ENCODE measurements at places on chromosomes 4 and X.

GRCh38 chr4:129109965-129110824 is 14.2 kb downstream of the C4orf33 start:
- H3K4me3 ChIP-seq = no peak overlapping the region
- no peaks in the 10 kb centered on the region for H3K27me3 ChIP-seq
- H3K36me3 ChIP-seq = no peaks in the 10 kb centered on the region
- DNase-seq = peak; percentile 39
- no peak overlapping the region for H3K27ac ChIP-seq

DNA sequence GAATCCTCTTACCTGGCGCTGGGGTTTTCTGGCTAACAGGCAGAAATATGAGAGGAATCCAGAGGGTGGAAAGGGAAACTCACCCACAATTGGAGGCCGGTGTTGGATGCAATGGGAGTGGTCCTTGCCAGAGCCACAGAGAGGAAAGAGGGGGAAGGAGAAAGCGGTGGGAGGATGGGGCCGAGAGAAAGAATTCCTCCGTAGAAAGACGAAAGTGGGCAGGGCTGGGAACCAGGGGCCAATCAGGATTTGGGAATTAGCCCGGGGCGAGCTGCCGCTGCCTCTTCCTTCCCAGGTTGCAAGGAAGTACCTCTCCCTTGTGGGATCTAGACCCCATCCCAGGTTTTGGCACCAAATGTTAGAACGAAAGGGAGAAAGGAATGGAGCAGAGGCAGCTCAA is 83.1 kb upstream of the SPIN4 start:
- no peak overlapping the region for H3K4me3 ChIP-seq
- H3K27ac ChIP-seq = no peak overlapping the region
- H3K36me3 ChIP-seq = no peaks in the 10 kb centered on the region
- no peak for DNase-seq
- H3K27me3 ChIP-seq = no peaks in the 10 kb centered on the region

DNA sequence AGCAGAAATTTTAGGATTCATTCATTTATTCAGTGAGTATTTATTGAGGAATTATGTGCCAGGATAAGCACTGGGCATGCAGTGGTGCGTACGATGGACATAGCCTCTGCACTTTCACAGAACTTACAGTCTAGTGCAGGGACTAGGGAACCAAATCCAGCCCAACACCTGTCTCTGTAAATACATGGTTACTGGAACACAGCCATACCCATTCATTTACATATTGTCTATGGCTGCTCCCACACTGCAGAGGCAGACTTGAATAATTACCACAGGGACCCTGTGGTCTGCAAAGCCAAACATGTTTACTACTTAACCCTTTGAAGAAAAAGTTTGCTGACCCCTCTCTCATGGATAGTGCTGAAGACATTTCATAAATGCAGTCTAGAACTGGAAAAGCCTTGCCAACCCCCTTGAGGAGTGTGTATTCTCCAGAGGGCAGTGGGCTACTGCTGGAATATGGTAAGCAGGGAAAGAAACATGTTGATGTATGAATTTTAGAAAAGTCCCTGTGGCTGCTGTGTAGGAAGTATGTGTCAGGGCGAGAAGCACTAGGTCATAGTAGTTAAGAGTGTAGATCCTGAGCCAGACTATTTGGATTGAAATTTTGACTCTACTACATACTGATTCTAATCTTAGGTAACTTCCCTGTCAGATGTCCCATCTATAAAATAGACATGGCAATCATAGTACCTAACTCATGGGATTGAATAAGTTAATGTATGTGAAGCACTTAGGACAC is 75.5 kb downstream of the GALNT7 start:
- H3K4me1 ChIP-seq = peaks cover 11% of the 10 kb centered on the region
- no peak overlapping the region for H3K4me3 ChIP-seq
- no peak overlapping the region for H3K27ac ChIP-seq

DNA sequence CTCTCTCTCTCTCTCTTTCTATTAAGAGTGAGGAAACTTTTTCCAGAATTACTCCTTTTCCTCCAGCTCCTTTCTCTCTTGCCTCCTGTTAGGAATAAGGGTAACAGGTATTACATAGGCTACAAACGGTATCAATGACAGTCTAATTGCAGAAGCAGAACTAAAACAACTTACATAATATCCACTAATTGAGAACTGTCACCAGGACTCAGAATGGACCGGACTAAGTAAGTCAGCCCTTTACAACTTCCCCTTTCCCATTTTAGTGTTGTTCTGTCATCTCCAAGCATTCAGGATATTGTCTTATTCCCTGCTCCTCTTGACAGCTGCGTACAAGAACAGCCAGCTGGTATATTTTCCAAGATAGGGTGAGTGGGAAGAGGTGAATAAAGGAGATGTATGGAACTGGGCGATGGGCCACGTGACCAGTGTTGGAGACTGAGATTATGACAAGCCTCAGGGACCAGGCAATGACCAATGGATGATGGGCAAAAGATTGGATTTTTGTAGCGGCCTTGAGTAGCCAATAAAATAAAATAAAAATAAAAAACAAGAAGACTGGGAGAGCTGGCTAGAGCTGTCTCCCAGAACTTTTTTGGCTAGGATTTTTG is 2.3 kb upstream of the FNIP2 start:
- H3K27me3 ChIP-seq = peaks cover 6% of the 10 kb centered on the region
- H3K27ac ChIP-seq = no peak overlapping the region
- no peaks in the 10 kb centered on the region for H3K36me3 ChIP-seq
- H3K4me1 ChIP-seq = no peaks in the 10 kb centered on the region
- no peak for DNase-seq

All from endodermal cell (in vitro differentiated cells).